LoVo (cell line): ENCODE measurements at places on chromosomes 2 and 18.

GRCh38 chr2:79901161-79901560 is 388.3 kb downstream of the CTNNA2 start:
- no peak for DNase-seq

DNA sequence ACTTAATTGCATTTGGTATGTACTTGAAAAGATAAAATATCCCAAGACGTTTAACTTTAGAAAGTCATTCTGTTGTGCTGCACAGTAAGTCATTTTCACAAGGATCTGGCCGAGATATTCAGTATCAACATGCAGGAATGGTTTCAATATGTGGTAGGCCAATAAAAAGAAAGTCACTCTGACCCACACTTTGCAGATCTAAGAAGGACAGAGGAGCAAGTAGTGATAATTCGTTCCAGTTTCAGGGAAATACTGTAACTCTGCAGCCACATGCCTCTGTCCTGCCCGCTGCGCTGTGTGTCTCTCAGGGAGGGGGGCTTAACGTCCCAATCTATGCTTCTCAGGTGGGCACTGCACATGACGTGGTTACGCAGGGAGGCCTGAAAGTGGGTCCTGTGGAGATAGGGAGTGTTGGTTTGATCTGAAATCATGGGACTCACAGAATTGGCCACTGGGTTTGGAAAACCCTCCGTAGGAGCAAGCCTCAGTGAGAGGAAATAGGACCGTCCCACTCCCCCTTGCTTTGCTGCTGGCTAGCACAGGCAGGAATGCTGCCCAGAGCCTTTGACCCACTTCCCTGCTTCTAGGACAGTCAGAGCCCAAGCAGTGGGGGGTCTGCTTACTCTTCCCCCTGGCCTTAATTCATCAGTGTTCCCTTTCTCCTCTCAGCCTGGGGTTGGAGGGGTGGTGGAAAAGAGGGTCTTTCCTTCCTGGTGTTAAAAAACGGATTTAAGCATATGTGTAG is 314.7 kb upstream of the SPRED2 start:
- DNase-seq = no peak

GRCh38 chr2:207530160-207531031 is 634 bp downstream of the CREB1 start:
- DNase-seq = peak; percentile 29

DNA sequence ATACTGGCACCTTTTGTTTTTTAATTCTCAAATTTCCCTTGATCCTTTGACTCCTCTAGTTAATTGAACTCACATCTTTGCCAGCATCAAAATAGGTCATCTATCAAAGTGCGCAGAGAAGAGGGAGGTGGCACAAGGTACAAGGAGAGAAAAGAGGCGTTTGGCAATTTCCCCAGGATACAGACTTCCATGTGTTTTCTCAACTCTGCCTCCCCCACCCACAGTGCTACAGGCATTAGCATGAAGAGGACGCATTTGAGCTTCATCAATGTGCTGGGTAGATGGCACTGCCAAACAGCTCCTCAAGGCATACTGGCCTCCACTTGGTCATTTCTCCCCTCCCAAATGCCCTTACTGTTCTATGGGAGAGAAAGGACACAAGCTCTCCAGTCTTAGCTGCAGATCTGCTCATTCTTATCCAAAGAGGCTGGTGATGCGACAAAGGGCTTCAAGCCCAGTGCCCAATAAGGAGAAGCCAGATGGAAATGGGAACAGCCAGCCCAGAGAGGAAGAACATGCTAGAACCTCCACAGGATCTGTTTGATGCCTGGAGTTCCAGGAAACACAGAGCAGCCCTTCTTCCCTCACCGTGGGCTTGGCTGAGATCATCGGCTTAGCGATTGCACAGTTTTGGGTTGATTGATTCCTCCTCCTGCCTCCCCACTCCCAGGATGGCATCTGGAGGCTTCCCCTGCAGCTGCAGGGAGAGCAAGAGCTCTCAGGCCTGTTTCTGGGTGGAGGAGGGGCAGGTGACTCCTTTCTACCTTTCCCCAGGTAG is 144.7 kb upstream of the SMAD2 start:
- DNase-seq = no peak

DNA sequence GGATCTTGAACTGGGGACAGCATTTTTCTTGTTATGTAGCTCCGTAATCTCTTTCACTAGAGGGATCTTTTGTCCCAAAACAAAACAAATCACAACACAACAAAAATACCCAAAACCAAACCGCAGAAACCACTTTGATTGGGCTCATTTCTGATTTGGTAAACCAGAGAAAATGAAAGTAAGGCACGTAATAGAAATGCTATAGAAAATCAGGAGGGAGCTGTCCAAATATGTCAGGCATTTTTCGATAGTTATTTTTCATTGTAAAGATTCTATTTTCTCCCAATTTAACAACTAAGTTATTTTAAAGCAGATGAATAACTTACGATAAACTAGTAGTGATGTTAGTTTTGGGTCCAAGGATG is 406.5 kb downstream of the XIRP2 start:
- DNase-seq = no peak

DNA sequence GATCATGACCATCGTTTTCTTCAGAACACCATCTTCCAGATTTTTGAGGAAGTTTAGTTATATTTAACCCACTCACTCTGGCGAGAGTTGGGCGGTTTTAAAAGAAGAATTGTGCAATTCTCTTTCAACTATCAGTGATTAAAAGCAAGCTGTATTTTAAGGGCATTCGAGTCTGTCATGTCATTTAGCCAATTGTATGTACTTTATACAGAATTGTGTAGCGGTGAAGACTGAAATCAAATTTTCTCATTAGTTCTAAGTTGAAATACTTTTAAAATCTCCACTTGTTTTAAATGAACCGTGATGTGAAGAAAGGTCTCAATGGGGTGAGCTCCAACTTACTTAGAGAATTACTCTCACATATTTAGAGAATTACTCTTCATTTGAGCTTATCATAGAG is 214.6 kb upstream of the DTNA start:
- DNase-seq = no peak

DNA sequence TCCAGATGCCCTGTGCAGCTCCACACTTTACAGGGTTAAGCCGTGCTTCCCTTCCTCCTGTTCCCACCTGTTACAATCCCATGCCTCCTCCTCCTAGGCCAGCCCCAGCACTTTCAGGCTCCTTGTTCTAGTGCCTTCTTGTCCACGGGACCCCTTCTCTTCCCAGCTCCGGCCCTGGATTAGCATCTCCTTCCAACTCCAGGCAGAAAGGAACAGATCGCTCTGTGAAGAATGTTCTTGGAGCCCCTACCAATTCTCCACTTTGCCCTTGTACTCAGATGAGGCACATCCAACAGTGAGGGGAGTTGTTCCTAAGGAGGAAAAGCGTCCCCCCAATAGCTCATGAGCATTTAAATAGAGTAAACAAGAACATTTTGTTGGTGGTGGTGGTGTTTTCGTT is 72.7 kb downstream of the CABLES1 start:
- no peak for DNase-seq

DNA sequence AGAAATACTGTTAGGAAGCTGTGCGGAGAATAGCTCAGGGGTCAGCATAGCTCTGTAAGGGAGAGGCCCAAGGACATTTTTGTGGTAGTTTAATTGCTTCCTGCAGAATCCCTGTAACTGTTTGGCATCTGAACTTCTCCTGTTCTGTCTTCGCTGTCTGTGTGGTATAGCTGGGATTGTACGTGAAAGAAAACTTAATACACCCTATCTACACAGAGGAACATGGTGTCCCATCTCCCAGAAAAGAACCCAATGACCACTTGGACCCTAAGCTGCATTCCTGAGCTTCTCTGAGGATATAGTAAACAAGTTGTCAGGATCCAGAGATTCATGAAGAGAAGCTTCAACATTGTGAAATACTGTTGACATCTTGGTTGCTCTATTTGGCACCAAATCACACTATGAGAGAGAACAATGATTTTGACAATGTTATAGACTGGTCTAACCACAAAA is 81.3 kb downstream of the CDC42EP3 start:
- DNase-seq = peak; percentile 49

DNA sequence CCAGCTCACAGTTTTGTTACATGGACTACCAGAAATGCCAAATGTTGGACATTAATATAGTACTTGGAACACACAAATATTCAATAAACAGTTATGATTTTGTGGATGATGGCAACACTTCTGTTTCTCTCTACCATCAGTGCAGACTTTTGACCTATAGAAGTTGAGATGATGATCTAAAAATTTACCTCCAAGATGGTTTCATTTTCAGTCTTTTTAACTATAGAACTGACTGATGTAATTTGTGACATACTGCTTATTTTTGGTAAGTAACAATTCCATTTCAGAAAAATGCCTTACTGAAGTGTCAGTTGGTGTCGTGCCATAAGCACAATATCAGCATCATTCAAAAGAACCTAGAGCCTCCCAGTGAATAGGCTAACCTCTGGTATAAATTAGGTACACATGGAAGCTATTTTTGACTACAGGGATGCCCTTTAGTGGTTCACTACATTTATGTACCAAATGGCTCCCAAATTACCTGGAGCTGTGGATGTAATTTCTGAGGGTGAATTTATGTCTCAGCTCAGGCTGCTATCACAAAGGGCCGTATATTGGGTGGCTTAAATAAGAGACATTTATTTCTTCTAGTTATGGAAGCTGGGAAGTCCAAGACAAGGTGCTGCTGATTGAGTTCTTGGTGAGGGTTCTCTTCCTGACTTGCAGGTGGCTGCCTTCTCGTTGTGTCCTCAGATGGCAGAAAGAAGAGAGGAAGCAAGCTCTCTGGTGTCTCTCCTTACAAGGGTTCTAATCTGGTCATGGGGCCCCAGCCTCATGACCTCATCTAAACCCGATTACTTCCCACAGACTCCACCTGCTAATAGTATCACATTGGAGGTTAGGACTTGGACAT is 66.5 kb downstream of the ALPK2 start:
- DNase-seq = no peak

DNA sequence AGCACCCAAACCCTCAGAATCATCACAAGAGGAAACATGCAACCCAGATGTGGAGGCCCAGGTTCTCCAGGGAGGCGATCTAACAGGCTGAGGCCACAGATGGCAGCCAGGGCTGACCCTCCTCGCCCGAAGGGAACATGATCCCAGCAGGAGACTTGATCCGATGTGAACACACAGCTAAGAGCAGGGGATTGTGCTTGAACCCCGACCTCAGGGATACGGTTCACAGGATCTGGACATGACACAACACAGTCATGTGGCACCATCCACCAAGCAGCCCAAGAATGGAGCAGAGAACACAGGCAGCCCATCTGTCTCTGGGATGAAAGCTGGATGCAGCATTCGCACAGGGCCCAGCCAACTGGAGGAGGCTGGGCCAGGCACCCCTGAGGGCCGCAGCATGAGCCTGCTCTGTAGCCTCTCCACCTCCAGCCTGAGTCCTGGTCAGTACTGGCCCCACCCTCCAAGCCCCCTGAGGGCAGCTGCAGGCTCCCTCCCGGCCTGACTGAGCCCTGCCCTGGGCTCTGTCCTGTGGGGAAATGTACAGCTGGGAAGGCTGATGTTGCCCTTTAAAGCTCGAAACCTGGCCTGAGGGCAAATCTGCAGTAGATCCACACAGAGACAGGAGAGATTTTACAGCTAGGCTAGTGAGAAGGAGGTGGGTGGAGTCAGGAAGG is 39.0 kb downstream of the AQP12A start:
- no peak for DNase-seq

- no peak for DNase-seq
Measured at GRCh38 chr18:31030574-31031278, 11.8 kb downstream of the DSC3 start.

GRCh38 chr2:102147935-102148334 is 5.4 kb downstream of the IL1R1 start:
- DNase-seq = no peak

GRCh38 chr2:230849633-230850357 is 14.9 kb upstream of the ITM2C start:
- peak; percentile 22 for DNase-seq

GRCh38 chr2:143140864-143141661 is 11.8 kb downstream of the ARHGAP15 start:
- no peak for DNase-seq

- no peak for DNase-seq
Measured at GRCh38 chr2:63301481-63301880, 250.9 kb downstream of the OTX1 start.

GRCh38 chr2:215750763-215751162 is 262.6 kb downstream of the MREG start:
- DNase-seq = no peak

DNA sequence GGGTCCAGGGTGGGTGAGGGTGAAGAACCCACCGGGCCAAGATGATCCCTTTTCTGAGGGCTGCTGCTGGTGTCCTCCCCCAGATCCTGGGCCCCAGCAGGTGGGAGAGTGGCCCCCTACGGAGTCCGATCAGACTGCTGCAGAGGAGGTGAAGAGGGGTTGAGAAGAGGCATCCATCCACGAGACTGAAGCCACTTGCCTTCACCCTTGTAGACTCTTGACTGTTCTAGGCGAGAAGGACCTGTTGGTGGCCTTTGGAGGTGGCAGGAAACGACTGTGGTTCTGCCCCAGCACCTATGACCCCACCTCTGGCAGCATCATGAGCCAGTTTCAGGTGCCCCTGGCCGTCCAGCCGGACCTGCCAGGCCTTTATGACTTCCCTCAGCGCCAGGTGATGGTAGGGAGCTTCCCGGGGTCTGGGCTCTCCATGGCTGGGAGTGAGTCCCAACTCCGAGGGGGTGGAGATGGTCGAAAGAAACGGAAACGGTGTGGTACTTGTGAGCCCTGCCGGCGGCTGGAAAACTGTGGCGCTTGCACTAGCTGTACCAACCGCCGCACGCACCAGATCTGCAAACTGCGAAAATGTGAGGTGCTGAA is 1.5 kb downstream of the TET3 start:
- no peak for DNase-seq

- DNase-seq = no peak
Measured at GRCh38 chr2:171316220-171316619, 117.6 kb downstream of the METTL8 start.

DNA sequence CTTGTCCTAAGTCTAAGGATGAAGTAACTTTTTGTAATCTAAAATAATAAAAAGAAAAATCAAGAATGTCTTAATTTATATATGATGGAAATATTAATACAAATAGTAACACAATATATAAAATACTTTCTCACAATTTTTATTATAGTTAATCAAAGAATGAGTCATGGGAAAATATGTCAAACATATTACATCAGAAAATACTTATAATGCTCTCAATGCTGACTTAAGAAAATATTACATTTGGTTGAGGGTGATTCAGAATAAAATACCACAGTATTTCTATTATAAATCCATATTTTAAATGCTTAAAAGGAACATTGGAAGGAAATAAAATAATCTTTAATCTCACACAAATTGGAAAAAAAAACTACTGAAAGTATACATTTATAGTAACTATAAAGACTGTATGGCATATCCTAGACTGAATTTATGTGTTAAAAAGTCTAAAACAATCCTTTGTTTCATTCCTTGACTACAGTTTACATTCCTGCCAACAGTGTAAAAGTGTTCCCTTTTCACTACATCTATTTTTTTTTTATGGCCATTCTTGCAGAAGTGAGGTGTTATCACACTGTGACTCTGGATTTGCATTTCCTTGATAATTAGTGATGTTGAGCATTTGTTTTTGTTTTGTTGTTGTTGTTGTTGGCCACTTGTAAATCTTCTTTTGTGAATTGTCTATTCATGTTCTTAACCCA is 1573.5 kb upstream of the ACVR2A start:
- no peak for DNase-seq
